ENCODE measurements at places on chromosomes 5 and 9.

DNA sequence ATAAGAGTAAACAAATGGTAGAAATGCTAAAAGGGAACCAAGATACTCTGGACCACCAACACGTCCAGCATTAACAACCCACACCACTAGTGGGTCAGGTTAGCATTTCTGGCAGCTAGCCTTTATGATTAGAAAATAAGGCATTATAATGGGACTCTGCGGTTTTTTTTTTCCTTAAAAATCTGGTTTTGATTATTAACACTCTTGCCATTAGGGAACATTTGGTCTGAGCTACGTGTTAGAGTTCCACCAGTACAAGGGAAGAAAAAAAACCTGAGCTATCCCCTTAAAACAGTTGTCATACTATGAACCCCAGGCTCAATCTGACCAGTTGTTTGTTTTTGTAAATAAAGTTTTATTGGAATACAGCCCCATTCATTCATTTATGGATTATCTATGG is 110.4 kb downstream of the NTRK2 start:
- H3K27ac ChIP-seq, result no peak overlapping the region
- peaks cover 8% of the 10 kb centered on the region for H3K4me1 ChIP-seq
- no peaks in the 10 kb centered on the region for H3K36me3 ChIP-seq
- DNase-seq, result no peak

GRCh38 chr9:116592970-116593369 is 94.1 kb upstream of the TRIM32 start:
- H3K4me1 ChIP-seq, result peaks cover 35% of the 10 kb centered on the region
- no peak for DNase-seq
- H3K27ac ChIP-seq, result no peak overlapping the region
- H3K36me3 ChIP-seq, result peaks cover 22% of the 10 kb centered on the region

DNA sequence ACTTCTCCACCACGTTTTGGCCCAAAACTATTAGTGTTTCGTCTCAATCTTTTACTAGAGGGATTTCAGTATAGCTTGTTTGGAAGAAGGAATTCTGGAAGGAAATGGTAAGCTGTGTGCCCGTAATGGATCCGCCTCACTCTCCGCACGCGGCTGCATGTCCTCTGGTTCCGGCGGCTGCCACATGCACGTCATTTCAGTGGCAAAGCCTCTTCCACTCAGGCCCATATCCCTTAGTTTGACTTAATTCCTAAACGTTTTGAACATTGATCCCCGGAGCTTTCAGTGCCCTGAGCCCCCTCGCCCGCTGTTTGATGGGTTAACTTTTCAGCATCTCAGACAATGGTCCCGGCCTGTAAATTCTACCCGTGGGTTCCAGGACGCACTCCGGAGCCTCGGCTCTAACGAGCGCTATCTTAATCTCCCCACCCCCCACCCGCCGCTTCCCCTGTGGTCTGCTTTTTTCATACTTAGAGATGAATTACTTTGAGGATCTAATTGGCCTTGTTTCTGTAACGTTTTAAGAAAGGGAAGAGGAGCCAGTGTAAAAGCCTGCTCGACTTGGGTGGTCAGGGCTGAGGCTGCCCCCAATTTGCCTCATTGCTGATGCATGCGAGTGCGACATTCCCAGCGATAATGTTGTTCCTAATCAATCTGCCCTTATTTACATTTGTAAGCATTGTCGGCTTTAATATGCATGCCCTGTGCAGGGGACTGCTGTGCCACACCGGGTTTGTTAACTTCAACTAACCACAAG is 4.6 kb downstream of the PTCH1 start:
- peak overlapping the region; percentile 90 for H3K4me3 ChIP-seq
- DNase-seq, result peak; percentile 30
- no peaks in the 10 kb centered on the region for H3K36me3 ChIP-seq
- peaks cover 4% of the 10 kb centered on the region for H3K27me3 ChIP-seq
- peak overlapping the region; percentile 90 for H3K27ac ChIP-seq

GRCh38 chr9:22813529-22813928 is 366.9 kb downstream of the DMRTA1 start:
- DNase-seq, result peak; percentile 48
- no peaks in the 10 kb centered on the region for H3K27me3 ChIP-seq
- no peak overlapping the region for H3K27ac ChIP-seq
- no peak overlapping the region for H3K4me3 ChIP-seq

DNA sequence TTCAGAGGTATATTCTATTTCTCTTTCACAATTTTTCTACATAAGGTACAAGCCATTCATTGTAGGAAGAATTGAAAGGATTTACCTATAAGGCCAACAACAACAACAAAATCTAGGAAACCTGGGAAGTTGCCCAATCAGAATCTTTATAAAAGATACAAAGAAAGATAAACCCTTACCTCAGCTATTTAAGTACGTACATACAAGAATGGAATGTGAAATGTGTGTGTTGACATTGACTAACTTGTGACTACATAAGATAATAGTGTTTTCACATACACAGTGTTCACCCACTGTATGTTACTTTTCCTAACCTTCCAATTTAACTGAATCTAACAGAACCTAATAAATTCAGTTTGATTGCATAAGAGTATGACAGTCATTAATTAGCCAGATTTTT is 154.1 kb downstream of the ADAMTS6 start:
- H3K27me3 ChIP-seq, result no peaks in the 10 kb centered on the region
- peak overlapping the region; percentile 50 for H3K4me3 ChIP-seq
- peak overlapping the region; percentile 80 for H3K27ac ChIP-seq

- no peak for DNase-seq
- peaks cover 12% of the 10 kb centered on the region for H3K27me3 ChIP-seq
- H3K4me3 ChIP-seq, result no peak overlapping the region
- H3K36me3 ChIP-seq, result no peaks in the 10 kb centered on the region
- no peak overlapping the region for H3K27ac ChIP-seq
These were observed 4.1 kb downstream of the PCSK5 start for GRCh38 chr9:75894566-75894965.

- H3K36me3 ChIP-seq, result peaks cover 46% of the 10 kb centered on the region
- H3K27ac ChIP-seq, result peak overlapping the region; percentile 15
- H3K4me1 ChIP-seq, result peaks cover 18% of the 10 kb centered on the region
- no peak overlapping the region for H3K4me3 ChIP-seq
- DNase-seq, result no peak
- peaks cover 1% of the 10 kb centered on the region for H3K27me3 ChIP-seq
These were observed 8.8 kb downstream of the NAA35 start for GRCh38 chr9:85949586-85950335.

DNA sequence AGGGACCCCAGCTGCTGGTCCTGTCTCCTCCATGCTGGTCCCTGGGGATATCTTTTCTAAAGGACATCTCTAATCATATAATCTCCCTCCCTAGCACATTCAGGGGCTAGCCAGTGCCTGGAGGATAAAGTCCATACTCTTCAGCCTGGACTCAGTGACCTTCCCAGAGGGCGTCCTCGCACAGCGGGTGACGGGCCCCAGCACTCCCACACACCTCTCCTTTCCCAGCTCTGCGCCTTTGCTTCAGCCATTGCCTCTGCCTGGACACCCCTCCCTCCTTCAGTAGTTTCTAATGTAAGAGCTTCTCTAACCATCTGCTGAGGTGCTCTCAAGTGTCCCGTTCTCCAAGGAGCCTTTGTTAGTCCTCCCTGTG is 15.2 kb upstream of the TNIP1 start:
- no peak overlapping the region for H3K4me3 ChIP-seq
- peaks cover 81% of the 10 kb centered on the region for H3K4me1 ChIP-seq
- H3K36me3 ChIP-seq, result peaks cover 37% of the 10 kb centered on the region
- no peak for DNase-seq

GRCh38 chr9:85599540-85600105 is 142.1 kb downstream of the AGTPBP1 start:
- DNase-seq, result peak; percentile 29
- peaks cover 20% of the 10 kb centered on the region for H3K4me1 ChIP-seq
- H3K4me3 ChIP-seq, result no peak overlapping the region
- no peaks in the 10 kb centered on the region for H3K36me3 ChIP-seq
- H3K27ac ChIP-seq, result peak overlapping the region; percentile 49

DNA sequence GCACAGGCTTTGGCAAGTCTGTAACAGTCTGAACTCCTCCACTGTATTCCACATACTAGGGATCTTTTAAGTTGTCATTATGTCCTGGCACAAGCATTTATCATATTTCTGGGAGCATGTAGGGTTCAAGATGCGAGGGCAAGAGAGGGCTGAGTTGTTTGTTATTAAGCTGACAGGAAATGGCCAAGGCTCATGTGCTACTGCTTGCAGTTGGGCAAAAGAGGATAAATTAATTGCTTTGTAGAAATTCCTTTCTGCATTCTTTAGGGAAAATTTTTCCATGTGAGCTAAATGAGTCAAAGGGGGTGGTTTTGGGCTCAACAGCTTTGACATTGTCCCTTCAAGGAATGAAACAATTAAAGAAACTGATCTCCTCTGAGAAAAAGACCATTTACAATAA is 35.4 kb downstream of the DOCK8 start:
- no peaks in the 10 kb centered on the region for H3K36me3 ChIP-seq
- H3K27ac ChIP-seq, result no peak overlapping the region
- H3K4me3 ChIP-seq, result no peak overlapping the region
- peaks cover 2% of the 10 kb centered on the region for H3K27me3 ChIP-seq
- peak; percentile 24 for DNase-seq

DNA sequence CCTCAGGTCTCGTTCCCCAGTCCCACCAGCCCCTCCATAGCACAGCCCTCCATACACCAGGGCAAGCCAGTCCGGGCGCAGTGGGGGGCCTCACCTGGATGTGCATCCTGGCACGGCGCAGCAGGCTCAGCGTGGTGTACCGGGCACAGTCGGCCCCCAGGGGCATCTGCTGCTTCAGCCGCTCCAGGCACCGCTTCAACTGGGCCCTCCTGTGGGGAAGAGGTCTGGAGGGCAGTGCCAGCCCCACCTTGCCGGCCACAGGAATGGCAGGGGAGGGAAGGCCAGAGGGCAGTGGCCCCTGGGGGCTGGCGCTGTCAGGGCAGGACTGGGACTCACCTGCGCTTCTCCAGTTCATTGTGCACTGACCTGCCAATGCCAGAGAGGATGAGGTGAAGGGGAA is 1.4 kb downstream of the MXD3 start:
- peaks cover 40% of the 10 kb centered on the region for H3K4me1 ChIP-seq
- no peak for DNase-seq
- peaks cover 23% of the 10 kb centered on the region for H3K36me3 ChIP-seq
- peak overlapping the region; percentile 90 for H3K4me3 ChIP-seq

DNA sequence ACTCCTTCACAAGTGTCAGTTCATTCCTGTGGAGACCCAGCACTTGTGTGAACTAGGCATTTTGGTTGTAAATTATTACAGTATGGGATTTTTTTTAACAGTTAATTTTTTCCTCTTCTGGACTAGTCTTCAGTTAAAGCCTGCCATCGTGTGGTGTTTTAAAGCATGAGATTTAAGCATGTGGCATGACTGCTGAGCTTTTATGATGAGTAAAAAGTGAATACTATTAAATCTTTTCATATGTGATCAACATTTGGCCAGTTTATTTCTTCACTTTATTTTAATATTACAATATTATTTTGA is 25.0 kb downstream of the LMNB1 start:
- H3K27ac ChIP-seq, result no peak overlapping the region
- peak; percentile 61 for DNase-seq
- peaks cover 16% of the 10 kb centered on the region for H3K36me3 ChIP-seq
- H3K4me3 ChIP-seq, result no peak overlapping the region

Data from HFFc6 (cell line).